ENCODE measurements at places on chromosomes 11 and 22.

DNA sequence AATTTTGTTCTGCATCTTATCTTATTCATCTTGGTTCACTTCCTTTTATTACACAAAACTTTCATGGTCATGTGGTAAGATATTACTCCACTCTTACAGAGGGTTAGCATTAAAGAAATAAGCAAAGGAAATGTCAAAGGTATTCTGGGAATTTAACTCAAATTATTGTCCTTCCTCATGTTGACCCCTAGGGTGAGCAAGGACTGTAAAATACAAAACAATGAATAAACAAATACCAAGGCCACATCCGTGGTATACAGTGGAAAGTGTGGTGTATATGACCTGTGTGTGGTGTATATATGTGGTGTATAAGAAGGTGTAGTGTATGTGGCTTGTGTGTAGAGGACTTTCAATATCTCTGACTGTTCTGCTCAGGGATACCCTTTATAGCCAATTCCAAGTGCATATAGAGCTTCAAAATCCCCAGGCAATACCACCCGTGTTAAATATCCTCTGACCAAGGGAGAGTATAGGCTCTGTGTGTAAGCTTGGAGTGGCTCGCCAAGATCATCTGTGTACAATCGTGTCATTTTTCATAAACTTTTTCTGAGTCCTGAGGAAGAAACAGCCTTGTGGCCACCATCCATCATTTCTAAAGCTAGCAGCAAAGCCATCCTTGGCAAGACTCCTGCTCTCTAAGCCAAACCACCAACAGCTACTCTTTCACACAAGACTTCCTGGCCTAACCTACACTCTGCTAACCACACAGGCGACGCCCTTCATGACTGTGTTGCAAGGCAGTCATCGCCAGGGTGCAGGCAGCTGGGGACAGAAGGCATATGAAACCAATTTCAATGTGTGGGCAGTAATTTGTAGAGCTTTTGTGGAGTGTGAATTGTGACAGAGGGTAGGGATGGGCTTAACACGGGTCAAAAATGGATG, 548.0 kb downstream of the ETS1 start:
- DNase-seq, result peak; percentile 88

- DNase-seq, result no peak
Measured at GRCh38 chr11:129592191-129592590, 216.5 kb downstream of the BARX2 start.

GRCh38 chr22:38837414-38837928, 6.4 kb downstream of the NPTXR start:
- DNase-seq, result no peak

DNA sequence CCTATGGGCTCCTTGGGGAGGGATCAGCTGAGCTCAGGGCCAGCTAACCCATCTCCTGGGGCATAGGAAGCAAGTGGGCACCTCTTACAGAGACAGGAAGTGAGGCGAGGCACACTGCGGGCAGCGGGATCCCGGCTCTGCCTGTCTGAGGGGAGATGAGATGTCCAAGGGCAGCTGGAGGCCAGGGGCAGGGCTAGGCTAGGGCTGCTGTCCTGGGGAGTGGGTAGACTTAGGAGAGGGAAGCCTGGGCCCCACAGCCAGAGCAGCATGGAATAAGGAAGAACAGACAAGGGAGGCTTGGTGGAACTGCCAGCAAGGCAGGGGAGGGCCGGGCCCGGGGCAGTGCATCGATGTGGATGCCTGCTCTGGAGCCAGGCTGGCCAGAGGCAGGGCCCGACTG, 76.3 kb downstream of the MORC2 start:
- DNase-seq, result no peak

DNA sequence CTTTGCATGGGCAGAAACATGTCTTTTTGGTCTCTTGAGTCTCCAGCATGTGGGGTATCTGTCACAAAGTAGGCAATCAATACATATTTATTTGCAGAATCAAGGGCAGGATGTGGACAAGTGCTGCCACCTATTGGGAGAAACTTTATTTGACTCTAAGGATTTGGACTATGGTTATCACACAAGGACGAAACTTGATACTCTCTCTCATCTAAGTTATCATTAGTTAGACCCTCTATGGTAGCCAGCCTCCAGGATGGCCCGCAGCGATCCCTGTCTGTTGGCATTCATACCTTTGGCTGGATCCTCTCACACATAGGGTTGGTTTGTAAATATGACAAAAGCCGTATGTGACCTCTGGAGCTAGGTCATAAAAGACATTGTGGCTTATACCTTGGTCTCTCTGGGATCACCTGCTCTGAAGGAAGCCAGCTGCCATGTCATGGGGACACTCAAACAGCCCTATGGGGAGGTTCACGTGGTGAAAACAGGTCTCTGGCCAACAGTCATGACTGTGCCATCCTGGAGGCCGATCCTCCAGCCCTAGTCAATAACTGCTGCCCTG, 1.1 kb upstream of the FBXO7 start:
- DNase-seq, result peak; percentile 83

DNA sequence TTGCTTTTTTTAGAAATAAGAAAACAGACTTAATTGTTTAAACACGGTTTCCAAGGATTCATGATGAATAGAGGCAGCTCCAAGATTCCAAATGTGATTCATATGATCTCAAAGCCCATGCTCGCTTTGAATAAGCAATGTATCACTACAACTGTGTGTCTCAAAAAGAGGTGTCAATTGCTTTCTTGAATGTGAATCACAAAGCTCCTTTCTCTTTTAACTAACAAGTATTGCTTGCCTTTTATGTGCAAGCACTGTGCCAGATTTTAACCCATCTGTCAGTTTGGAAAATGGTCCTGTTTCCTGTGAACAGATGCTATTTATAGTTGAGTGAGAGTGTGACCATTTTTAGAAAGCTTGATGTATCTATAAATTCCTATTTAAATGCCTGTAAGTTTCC, 6.5 kb downstream of the OOSP1 start:
- DNase-seq, result no peak

- peak; percentile 81 for DNase-seq
Measured at GRCh38 chr11:134742224-134742612, 330.2 kb upstream of the B3GAT1 start.

DNA sequence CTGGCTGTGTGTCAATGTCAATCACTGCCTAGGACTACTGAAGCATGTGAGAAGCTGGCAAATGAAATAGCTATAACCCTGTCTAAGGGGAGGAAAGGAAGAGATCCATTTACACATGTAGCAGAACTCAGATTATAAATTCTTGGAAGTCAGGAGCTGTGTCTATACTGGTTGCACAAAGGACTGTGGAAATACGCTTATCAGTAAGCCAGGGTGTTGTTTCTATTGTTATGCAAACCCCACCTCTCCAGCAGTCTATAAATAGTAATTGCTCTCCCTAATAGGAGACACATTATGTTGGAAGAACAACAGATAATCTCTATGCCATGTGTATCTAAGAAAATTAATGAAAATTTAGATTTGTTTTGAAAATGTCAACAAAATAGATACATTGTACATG, 693.4 kb upstream of the CCDC90B start:
- no peak for DNase-seq

- DNase-seq, result peak; percentile 89
Measured at GRCh38 chr22:32695451-32695891, 106.0 kb upstream of the TIMP3 start.

DNA sequence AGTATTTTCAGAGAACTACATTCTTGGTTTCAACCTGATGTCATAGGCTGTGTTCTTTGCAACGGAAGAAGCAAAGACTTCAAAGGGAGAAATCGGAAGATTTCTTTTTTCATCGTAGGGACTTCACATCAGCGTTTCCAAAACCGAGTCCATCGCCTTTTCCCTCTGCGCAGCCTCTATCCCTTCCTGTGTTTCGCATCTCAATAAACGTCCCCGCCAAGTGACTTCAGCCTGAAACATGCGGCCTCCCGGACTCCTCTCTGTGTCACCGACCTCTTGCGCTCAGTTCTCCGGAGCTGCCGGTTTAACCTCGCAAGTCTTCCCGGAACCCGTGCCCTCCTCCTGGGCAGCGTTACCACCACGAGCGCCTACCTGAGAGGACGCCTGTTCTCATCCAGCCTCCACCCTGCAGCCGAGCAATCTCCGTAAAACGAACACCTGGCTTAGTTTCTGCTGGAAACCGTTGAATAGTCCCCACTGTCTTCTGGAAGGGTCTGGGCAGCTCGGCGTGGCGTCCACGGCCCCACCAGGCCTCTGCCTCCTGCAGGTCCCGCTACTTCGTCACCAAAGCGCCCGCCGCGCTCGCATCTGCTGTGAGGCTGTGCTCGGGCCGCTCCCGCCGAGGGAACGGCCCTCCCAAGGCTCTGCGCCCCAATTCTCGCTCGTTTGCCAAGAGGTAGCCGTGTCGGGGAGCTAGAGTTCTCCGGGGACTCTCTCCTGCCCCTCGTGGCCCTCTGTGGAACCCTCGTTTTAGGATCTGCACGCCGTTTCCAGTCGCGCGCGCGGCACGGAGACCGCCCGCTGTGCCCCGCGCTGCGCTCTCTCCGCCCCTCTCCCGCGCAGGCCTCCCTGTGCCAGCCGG, at the start of gene GLB1L3:
TSS of gene GLB1L3 (plus strand) at position 846 of the 862 bp plus-strand sequence. CDS start 362 bp downstream, outside the sequence.
- DNase-seq, result peak; percentile 29

- peak; percentile 51 for DNase-seq
Measured at GRCh38 chr11:103327721-103328120, 218.5 kb downstream of the DYNC2H1 start.

DNA sequence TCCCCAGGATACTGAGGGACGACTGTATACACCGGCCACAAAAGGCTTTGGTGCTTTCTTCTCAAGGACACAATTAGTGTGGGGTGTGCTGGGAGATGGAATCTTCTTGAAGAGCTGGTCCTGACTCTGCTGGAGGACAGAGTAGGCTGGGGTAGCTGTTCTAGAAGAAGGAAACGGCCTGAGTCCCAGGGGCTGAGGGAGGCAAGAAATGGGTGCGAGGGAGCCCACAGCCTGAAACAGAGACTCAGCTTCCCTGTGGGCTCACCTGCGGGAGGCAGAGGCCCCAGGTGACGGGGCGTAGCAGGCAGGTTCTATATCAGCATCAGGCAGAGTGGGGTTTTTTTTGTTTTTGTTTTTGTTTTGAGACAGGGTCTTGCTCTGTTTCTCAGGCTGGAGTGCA, 36.6 kb downstream of the PARVG start:
- no peak for DNase-seq

- DNase-seq, result peak; percentile 86
Measured at GRCh38 chr11:59207988-59208451, 4.7 kb downstream of the MPEG1 start.

- DNase-seq, result no peak
Measured at GRCh38 chr11:95556011-95556341, 233.6 kb downstream of the FAM76B start.

DNA sequence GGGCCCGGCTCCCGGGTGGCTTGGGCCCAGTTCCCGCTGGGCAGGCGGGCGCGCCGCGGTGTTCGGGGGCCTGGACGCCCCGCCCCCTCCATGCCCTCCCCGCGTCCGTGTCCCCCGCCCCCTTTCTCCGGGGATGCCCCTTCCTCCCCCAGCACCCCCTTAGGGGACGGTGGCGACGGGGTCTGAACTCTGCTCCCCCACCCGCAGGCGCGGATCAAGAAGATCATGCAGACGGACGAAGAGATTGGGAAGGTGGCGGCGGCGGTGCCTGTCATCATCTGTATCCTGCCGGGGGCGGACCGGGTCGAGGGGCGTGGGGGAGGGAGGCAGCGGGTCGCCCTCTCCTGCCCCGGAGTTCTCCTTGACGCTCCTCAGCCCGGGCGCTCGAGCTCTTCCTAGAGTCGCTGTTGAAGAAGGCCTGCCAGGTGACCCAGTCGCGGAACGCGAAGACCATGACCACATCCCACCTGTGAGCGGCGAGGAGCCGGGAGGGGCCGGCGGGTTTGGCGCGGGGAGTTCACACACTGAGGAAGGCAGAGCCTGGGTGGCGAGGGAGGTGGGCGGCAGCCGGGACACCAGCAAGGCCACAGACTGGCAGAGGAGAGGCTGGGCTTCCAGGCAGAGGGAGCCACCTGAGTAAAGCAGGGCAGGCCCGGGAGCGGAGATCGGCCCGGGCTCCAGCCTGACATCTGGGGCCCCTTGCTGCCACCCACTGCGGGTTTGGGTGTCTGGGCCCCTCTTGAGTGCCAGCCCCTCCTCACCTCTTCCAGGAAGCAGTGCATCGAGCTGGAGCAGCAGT, 546 bp downstream of the DRAP1 start:
- no peak for DNase-seq

GRCh38 chr11:88326099-88326498, 11.4 kb downstream of the CTSC start:
- DNase-seq, result no peak

GRCh38 chr11:60854140-60854846, 1.5 kb downstream of the PTGDR2 start:
- DNase-seq, result no peak

DNA sequence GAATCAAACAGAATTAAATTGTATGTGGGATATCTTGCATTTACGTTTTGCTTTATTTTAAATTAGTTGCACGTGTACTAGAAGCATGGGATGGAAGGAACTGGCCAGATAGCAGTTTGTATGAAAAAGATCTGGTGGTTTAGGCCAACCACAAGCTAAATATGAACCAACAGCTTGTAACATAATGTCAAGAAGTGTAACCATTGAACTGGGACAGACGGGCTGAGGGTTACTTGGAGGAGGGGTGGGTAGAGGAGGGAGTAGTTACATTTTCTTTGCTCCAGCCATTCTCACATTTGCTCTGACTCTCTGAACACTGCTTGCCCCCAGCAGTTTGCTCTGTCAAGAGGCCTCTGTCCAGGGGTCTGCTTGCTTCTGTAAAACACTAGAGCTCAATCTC, 31.7 kb upstream of the CXCR5 start:
- no peak for DNase-seq

DNA sequence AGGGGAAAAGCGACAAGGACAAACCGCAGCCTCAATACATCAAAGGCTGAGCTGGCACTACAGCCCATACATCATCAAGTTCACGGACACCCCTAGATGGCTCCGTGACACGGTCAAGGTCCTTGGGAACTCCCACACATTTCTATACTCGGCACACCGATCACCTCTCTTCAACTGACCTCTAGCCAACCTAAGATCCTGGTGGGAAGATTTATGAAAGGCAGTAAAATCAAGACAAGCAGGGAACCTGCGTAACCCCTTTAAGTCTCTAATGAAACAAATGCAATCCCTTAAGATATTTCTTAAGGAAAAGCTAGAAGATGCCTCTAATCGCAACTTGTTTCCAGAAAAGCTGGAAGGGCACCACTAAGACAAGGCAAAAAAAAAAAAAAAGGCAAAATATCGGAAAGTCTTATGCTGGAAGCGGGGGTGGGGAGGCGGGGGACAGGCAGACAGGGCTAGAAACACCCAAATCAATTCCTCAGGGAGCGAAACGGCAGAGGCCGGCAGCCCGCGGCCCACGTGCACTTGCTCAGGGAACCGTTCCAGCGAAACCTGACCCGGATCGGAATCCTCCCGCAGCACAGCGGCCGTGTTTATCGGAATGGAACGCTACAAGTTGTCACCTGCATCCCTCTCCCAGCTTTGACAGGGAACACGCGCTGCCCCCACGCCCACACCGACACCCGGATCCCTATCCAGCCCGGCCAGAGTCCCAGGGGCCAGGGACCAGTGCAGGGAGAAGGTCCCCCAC, 1.4 kb downstream of the ARHGAP20 start:
- peak; percentile 63 for DNase-seq

Measured in choroid plexus epithelial cell (primary cell).